ENCODE measurements at places on chromosomes 3 and 15.

GRCh38 chr3:112357930-112358780, 25.2 kb downstream of the CD200 start:
- DNase-seq, result no peak

DNA sequence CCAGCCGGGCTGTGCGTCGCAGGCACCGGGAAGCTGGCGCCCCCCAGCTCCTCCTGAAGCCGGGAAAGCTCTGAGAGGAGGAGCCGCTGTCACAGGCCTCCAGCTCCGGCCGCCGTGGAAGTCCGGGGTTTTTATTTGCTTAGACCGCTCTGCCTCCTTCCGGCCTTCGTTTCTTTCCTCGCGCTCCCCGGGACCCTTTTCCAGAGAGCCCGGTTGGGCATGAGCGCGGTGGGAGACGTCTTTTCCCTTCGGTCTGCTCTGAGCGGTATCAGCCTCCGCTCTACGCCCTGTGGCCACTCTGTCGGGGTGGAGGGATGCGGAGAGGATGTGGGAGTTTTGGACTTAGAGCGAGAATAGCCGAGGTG, 559 bp downstream of the SENP5 start:
- no peak for DNase-seq

- no peak for DNase-seq
Measured at GRCh38 chr15:71581398-71581930, 228.9 kb upstream of the NR2E3 start.

GRCh38 chr3:41045491-41045890, 153.8 kb upstream of the CTNNB1 start:
- DNase-seq, result no peak

- no peak for DNase-seq
Measured at GRCh38 chr3:120693439-120694171, 11.6 kb upstream of the HGD start.

GRCh38 chr3:59106085-59106648, 56.3 kb upstream of the CFAP20DC start:
- no peak for DNase-seq

DNA sequence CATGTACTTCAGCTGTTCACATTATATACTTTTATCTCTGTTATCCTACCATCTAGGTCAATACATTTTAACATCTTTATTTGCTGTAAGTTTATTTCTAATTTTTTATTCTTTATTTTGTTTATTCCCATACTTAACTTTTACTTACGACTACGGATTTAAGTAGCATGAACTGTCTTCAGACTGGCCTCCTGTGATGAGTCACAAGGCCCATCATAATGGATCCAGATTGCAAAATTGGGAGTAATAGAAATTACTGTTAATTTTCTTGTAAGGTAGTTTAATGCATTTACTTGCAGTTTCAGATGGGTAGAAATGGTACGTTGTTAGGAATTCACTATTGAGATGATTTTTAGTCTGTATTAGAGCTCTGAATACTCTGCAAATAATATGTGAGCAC, 45.9 kb downstream of the PPARG start:
- no peak for DNase-seq

- no peak for DNase-seq
Measured at GRCh38 chr3:40847551-40847992, 322.8 kb downstream of the ZNF621 start.

- DNase-seq, result no peak
Measured at GRCh38 chr3:49602877-49603411, 48.7 kb downstream of the BSN start.

- no peak for DNase-seq
Measured at GRCh38 chr3:44915702-44916438, 41.5 kb downstream of the TGM4 start.

GRCh38 chr15:92803852-92804609, 96.1 kb upstream of the CHD2 start:
- no peak for DNase-seq

DNA sequence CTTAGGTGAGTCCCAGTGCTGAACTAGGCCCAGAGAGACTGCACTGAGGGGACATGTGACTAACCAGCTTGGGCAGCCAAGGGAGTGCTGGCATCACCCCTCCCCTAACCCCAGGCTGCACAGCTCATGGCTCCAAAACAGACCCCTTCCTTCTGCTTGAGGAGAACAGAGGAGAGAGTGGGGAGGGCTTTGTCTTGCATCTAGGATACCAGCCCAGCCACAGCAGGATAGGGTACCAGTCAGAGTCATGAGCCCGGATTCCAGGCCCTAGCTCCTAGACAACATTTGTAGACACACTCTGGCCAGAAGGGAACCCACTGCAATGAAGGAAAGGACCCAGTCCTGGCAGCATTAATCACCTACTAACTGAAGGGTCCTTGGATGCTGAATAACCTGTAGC, 49.9 kb upstream of the PLSCR4 start:
- no peak for DNase-seq

- no peak for DNase-seq
Measured at GRCh38 chr15:64149424-64149823, 2.1 kb upstream of the SNX22 start.

DNA sequence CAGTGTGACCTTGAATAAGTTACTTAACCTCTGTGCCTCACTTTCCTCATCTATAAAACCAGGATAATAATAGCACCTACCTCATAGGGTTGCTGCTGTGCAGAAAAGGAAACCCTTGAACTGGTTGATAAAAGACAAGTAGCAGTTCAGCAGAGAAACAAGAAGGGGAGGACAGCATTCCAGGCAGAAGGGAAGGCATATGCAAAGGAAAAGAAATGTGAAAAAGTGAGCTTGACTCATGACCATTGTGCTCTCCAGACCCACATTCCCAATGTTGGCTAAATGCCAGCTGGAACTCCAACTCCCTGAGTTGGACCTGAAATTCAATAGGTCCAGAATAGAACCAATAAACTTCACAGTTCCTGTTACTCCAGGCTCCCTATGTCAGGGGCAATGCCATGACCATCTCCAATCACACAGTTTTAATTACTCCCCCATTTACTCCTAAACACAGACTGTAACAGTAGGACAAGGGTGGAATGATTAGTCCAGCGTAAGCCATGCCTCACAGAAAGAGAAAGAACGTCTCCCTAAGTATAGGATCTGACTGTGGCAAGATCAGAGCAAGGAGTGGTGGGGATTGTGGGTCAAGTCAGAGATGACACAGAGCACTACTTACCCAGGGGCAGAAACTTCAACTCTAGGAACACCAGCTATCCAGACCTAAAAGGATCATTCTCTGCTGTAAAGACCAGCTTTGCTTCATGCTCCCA, 26.9 kb downstream of the PRKAR2A start:
- no peak for DNase-seq

- no peak for DNase-seq
Measured at GRCh38 chr15:51869060-51869421, 39.6 kb downstream of the TMOD3 start.

DNA sequence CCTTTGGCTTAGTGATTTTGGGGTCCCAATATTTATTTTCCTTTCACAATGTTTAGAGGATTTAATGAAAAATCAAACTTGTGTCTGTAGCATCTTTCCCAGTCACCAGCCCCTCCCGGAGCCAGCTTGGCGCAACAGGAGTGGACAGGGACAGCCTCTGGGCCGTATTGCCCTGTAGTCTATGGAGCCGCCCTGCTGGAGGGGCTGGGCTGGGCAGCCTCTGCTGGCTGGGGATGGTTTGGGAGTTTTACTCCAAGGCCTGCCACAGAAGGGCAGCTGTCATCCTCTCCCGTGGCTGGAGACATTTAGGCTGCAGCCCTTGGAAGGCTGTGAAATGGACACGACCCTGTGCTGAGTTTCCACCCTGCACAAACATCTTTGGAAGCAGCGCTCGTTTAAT, 89.4 kb upstream of the RGMA start:
- no peak for DNase-seq

GRCh38 chr15:40543082-40543481, 21.8 kb downstream of the CCDC32 start:
- no peak for DNase-seq

DNA sequence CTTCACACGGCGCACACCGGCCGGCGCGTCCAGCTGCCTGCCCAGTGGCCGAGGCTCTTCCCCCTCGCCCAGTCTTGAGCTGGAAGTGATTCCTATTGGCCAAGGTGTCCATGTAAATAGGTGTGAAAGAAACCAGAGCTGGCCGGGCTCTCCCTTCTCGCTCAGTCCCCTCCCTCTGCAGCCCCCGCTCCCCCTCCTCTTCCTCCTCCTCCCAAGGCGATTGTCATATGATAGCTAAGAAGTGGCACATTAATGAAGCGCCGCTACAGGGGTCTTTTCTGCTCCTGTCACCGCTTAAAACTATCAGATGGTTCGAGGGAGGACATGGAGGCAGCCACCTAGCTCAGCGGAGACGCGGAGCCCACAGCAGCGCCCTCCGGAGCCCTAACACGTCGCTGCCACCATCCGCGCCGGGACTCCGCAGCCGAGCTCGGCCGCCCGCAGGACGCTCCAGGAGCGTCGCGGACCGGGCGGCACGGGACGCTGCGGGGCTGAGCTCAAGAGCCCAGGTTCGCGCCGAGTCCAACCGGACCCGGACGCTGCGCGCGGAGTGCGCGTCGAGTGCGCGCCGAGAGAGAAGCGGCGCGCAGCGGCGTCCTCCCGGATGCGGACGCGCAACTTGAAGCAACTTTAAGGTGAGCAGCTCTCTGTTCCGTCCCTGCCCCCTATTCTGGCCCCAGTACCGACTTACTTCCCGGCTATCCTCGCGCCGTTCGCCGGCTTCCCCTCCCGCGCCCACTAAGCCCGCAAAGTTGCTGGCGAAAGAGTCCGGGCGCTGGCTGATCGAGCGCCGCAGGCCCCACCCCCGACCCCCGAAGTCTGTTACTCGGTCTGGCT, at the start of gene FOXB1:
TSS of gene FOXB1 (plus strand) at position 303 of the 837 bp plus-strand sequence. CDS start 653 bp downstream, outside the sequence.
- no peak for DNase-seq

- DNase-seq, result no peak
Measured at GRCh38 chr15:100947760-100948429, 28.7 kb downstream of the LRRK1 start.

GRCh38 chr15:101672298-101672697, 20.1 kb upstream of the TM2D3 start:
- DNase-seq, result no peak
